ENCODE measurements at places on chromosomes 1 and 21.

DNA sequence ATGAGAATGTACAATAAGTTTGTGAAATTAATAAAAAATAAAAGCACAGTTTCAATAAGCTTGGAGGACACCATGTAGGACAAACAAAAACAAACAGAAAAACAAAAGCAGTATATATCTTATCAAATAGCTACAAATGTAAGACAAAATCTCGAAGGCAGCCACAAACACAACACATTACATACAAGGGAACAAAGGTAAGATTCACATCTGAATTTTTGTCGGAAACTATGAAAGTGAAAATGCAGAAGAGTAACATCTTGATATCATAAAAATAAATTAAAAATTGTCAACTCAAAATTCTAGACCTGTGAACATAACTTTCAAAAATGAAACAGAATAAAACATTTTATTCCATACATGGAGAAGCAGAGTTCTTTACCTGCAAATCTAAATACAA, 1049.5 kb upstream of the ADGRL2 start:
- no peak for DNase-seq

GRCh38 chr1:228147151-228147693, 2.5 kb upstream of the GJC2 start:
- DNase-seq: peak; percentile 60

DNA sequence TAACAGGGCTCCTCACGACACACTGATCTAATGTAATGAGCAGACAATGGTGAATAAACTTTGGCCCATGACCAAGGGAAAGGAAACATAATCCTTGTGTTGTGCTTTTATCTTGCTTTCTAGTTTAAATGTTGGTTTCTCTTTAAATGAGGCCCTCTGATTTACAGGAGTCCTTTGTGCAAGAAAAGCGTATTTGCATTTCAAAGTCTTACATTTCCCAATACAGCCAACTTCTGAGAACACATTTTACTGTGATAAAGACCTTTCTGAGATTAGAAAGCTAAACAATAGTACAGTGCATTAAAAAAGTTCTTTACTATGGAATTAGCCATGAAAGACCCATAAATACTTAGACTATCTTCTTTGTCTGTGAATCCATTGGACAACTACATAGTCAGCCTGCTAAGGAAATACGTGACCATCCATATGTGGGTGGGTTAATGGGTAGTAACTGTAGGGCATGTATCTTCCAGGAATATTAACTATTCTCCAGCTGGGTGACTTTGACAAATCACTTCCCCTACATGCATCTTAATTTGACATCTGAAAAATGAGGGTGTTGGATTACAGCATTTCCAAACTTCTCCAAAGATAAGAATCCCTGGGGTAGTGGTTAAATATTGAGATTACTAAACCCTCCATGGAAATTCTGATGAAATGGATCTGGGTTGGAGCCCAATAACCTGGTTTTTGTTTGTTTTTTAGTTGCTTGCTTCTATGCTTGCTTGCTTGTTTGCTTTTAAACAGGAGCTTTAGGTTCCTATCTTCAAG, 50.3 kb upstream of the USP1 start:
- DNase-seq: no peak

DNA sequence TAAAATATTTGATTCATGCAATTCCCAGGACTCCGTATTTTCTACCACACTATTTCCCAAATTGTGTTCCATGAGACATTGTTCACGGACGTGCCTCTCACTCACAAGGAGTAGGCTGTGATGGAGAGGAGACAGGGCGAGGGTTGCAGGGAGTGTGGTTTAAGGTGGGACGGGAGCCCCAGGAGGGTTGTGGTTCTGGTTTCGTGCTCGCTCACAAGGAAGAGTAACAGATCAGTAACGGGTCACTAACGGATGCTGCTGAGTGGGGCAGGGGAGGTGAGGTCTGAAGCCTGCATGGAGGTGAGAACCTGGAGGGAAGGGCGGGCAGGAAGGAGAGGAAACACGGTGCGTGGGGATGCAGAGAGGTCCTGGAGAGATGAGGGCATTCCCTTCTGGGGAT, 28.8 kb downstream of the TFF3 start:
- no peak for DNase-seq

DNA sequence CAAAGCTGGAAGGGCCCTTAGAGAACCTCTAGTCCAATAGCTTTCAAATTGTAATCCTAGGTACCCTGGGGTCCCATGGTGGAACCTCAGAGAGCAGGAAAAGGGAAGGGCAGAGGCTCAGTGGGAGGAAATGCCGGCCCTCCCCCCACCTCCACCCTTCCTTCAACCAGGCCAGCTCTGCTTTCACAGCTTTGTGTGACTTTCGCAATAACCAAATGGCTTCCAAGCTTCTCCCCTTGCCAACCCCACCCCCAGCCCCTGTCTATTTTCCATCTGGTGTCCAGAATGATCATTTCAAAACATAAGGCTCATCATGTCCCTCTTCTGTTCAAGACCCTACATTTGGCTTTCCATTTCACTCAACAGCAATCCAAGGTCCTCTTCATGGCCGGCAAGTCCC, 74.4 kb downstream of the CD58 start:
- DNase-seq: no peak

DNA sequence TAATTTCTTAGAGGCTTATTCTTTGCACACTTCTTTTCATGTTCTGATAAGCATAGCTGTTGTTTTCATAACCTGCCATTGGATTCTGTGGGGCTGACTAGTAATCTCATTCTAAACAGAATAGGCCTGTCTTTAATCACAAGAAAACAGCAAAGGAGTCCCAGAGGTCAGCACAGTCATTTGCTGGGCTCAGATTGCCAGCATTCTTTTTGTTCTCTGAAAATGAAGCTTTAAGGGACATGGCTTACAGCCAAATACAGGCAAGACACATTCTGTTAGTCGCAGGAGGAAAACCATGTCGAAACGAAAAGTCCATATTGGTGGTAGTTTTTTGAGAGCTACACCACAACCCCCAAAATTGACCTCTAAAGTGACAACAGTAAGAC, 75.0 kb downstream of the MRPS6 start:
- no peak for DNase-seq

DNA sequence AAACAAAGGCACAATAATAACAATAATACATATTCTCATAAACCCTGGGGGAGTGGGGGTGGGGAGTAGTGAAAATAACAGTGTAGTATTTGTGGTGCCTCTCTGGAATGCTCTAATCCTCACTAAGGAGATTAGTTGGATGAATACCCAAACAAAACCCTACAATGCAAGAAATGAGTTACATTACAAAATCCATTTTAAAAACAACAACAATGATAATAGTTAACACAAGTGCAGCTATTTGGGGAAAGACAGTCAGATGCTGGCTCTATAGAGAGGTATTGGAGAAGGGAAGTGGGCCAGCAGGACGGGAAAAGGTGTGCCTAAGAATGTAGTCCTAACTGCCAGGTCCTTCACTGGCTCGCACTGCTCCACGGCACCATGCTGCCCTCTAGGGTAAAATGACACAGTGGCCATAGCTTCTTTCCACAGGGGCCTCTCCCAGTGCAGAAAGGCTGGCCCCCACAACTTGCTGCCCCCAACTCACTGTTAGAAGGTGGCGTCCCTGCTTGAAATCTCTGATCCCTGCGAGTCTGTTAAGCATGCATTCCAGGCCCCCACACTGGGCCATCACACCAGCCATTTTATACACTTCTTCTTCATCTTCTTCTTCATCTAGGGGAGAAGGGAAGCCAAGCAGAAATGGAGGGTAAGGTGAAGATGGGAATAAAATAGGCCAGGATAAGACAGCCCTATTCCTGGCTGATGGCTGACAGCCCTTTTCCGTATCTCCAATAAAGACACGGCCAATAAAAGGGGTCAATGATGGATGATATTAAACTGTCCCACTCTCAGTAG, 113.8 kb downstream of the UBR4 start:
- DNase-seq: no peak

GRCh38 chr1:165933446-165934170, 106.2 kb downstream of the UCK2 start:
- DNase-seq: no peak

- no peak for DNase-seq
These were observed 3.5 kb upstream of the UBR4 start for GRCh38 chr1:19213580-19213979.

GRCh38 chr1:84888753-84889152, 4.3 kb downstream of the LPAR3 start:
- DNase-seq: no peak

GRCh38 chr1:245876586-245876985, 630.5 kb downstream of the SMYD3 start:
- no peak for DNase-seq

DNA sequence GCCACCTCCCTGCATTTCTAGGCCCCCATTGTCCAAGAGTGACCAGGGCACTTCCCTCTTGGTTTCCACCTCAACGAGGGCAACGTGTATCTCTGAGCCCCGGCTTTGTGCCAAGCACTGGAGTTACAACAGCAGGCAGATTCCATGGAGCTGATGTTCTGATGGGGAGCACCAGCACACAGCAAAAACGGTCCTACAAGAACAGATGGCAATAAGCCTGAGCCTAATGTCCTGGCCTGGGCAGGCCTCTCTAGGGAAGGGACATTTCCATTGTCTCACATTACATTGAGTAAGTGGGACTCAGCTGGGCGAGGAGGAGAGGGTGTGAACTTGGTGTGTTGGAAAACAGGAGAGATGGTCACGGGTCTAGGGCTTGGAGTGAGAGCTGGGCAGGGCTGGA, 27.2 kb upstream of the NPPB start:
- DNase-seq: no peak

- DNase-seq: no peak
These were observed 9.3 kb upstream of the RSRP1 start for GRCh38 chr1:25256578-25256965.

DNA sequence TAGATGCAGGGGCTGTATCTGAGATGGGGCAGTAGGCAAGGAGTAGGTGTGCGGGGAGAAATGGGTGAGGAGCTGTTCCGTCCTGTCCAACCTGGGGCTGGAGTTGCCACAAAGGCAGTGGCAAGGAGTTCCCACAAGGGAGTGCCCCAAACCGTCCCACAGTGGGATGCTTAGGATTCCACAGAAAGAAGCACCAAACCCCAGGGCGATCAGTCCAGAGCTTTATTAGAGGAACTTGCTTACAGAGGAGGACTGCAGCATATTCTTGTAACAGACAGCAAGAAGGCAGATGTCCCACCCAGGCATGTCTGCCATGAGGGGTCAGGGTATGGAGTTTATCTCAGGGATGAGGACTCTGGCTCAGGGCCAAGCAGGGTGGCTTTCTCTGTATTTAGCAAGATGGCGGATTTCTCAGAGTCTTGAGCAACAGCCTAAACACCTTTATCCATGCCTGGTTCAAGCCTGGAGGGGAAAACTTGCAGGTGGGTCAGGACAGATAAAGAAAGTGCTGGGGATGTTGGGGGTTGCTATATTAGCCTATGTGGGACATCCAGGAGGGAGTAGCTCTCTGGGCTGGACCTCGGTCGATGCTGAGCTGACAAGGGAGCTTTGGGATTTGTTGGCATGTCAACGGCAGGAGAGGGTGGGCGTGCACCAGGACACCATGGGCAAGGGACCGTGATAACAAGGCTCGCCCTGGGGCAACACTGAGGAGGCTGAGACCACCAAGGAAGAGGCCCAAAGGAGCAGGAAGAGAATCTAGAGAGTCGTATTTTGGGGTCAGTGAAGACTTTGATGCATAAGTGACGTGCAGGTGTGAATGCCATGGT, 32.8 kb downstream of the OBSCN start:
- peak; percentile 57 for DNase-seq

DNA sequence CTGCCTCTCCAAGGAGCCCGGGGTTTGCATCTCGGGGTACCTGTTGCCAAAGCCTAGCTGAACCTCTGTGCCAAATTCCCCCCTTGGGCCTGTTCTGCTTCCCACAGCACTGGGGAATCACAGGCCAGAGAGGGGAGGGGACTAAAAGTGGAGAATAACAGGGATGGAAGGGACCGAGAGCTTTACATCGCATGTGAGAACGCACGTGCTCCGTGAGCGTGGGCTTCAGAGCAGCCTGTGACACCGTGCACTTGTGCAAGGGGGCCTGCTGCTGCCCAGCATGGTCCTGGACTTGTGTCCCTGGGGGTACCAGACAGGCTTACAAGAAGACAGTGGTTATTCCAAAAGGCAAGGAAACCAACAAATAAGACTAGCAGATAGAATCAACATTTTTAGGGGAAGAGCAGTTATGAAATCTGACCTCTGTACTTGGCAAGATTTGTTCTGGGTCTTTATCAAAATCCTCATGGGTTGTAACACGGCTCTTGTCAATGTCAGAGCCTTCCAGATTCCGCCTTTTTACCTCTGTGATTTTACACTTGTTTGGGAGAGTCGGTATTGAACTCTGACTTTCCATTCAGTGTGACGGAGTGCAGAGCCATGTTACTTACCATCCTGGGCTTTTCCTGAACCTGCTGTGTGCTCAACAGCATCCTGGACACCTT, 36.2 kb upstream of the TNFRSF1B start:
- DNase-seq: no peak

- no peak for DNase-seq
These were observed 809.3 kb downstream of the NCAM2 start for GRCh38 chr21:21807598-21807903.

DNA sequence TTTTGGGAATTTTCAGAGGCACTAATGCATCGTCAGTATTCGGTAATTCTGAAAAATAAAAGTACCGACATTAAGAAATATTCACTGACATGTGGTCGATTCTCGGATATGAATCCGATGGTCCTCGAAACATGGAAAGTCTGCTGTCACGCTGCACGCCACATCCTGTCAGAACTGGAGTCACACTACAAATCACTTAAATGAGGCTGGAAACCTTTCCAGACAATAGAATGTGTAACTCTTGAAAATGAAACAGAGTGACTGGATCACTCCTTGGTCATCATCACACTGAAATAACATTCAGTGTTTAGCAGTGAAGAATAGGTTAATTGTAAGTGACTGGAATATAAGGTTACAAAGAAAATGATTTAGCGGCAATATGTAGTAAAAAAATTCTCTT, 620.1 kb upstream of the ADAMTS5 start:
- no peak for DNase-seq

- no peak for DNase-seq
These were observed 3.4 kb upstream of the LBR start for GRCh38 chr1:225431081-225431863.

DNA sequence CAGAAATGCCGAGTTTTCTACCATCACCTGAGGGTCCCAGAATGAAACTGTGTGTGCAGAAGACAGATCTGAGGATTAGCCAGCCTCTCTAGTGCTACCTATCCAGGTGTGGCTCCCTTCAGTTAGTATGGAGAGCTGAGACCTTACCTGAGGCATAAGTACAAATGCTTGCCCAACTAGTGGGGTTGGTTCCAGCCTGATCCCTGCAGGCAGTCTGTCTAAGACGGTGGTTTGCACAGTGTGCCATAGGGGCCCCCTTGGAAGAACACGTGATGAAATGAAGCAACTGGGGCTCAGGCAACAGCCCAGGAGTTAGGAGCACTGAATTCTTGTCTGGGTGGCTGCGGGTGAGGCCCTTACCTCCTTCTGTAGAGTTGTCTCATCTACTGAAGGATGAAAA, 15.6 kb downstream of the S100A7A start:
- peak; percentile 33 for DNase-seq
